A673 (cell line): ENCODE measurements at places on chromosomes 7 and 10.

DNA sequence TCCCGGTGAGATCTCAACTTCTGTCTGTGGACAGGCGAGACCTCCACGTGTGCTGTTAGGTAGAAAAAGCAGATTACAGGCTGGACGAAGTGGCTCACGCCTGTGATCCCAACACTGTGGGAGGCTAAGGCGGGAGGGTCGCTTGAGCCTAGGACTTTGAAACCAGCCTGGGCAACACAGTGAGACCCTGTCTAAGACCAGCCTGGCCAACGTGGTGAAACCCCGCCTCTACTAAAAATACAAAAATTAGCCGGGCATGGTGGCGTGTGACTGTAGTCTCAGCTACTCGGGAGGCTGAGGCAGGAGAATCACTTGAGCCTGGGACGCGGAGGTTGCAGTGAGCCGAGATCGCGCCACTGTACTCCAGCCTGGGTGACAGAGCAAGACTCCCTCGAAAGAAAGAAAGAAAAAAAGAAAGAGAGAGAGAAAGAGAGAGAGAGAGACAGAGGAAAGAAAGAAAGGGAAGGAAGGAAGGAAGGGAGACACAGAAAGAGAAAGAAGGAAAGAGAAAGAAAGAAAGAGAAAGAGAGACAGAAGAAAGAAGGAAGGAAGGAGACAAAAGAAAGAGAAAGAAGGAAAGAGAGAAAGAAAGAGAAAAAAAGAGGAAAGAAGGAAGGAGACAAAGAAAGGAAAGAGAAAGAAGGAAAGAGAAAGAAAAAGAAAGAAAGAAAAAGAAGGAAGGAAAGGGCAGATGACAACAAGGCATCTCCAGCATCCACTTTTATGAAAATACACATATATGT is 29.6 kb upstream of the SUN1 start:
- DNase-seq, result no peak

- DNase-seq, result no peak
Measured at GRCh38 chr7:21580073-21580521, 37.3 kb downstream of the DNAH11 start.

DNA sequence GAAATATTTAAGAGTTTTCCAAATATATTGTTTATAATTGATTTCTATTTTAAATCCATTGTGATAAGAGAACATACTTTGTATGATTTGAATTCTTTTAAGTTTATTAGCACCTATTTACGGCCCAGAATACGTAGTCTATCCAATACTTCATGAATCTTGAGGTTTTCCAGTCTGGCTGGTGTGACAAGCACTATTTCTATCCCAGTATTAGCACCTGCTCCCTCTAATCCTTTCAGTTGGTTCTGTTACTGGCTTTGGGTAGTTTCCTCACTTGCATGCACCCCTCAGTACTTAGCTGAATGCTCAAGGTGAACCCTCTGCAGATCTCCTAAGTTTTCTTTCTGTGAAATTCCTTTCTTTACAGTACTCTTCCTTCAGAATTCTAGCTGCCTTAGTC is 166.8 kb downstream of the C1GALT1 start:
- DNase-seq, result no peak

DNA sequence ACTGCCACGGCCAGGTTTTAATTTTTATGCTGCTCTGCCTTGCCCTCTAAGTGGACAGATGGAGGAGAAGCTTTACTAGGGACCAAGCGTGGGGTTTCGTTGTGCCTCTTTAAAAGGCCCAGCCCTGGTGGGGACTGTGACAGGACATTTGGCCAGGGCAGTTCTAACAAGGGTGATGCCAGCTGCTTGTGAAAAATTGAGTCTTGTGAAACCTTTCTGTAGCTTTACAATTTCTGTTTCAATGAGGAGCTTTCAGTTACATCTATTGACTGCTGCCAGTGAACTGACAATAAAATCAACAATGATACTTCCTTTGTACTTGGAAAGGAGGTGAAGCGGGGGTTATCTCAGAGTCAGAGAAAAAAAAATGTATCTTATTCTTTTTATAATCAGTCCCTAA is 233.1 kb upstream of the CSTF2T start:
- no peak for DNase-seq

DNA sequence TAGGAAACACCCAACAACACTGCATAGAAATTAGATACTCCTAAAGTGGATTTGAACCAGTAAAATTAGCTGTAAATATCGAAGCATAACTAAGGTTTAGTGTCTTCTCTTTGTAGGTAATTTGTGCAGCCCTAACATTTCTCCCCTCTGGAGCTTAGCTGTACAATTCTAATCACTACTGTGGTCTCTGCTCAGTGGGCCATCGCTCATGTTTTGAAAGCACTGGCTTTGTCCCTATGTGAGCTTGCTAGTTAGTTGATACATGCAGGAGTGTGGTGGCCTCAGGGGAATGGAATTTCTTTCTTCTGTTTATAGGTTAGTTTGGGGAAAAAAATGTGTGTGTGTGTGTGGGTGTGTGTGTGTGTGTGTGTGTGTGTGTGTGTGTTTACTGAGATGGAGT is 373.1 kb downstream of the DPP6 start:
- no peak for DNase-seq

DNA sequence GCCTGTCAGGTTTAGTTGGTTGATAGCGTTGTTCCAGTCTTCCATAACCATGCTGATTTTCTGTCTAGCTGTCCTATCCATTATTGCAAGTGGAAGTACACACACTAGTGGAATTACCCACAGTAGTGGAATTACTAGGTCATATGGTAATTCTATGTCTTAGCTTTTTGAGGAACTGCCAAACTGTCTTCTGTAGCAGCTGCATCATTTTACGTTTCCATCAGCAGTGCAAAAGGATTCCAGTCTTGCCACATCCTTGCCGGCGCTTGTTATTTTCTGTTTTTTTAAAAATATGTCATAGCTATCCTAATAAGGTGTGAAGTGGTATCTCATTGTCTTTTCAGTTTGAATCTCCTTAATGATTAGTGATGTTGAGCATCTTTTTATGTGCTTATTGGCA is 17.2 kb upstream of the RHBDD2 start:
- DNase-seq, result no peak

- no peak for DNase-seq
Measured at GRCh38 chr7:143321734-143322133, 5.8 kb downstream of the CLCN1 start.

DNA sequence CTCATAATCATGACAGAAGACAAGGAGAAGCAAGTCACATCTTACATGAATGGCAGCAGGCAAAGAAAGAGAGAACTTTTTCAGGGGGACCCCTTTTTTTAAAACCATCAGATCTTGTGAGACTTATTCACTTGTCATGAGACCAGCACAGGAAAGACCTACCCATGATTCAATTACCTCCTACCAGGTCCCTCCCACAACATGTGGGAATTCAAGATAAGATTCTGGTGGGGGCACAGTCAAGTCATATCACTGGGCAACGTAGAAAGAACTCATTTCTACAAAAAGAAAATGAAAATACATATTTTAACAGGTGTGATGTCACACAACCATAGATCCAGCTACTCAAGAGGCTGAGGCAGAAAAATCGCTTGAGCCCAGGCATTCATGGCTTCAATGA is 304.1 kb downstream of the IPMK start:
- DNase-seq, result no peak

DNA sequence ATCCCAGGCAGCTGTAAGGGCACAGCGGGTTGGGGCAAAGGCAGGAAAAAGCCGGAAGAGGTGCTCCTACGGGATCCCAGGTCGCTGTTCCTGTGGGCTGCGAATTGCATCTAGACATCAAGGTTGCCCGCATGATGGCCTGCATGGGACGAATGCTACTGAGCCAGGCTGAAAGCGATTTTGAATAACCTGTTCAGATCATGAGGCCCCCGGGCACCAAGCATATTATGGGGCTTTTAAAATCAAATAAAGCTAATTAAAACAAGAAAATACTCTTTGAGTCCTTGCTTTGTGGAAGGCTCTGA is 37.1 kb downstream of the CAMK2B start:
- DNase-seq, result no peak

DNA sequence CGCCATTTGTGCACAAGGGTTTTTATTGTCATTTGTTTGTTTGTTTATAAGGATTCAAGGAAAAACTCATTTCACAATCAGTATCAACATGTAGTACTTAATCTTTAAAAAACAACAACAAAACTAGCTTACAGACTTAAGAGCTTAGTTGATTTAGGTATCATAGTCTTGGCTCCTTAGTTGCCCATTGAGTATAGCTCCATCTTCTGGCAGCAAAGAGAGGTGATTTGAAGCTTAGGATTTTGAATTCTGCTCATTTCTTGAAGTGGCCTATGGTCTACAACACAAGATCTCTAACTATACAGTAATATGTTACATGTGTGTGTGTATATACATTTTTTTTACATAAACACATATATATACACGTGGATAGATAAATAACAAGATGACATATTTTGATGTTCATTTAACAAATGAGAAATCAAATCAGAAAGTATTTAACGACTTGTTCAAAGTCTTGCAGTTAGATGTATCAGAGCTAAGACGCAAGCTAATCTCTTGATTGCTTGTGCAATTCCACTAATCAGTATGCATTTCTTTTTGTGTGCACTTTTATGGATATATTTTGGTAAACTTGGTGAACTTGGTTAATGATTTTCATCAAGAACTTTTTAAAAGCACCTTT is 307.3 kb downstream of the CAMK1D start:
- peak; percentile 75 for DNase-seq

- peak; percentile 21 for DNase-seq
Measured at GRCh38 chr10:22183771-22184461, 33.9 kb downstream of the EBLN1 start.

GRCh38 chr10:32131388-32131787 is 75.2 kb upstream of the KIF5B start:
- DNase-seq, result no peak

DNA sequence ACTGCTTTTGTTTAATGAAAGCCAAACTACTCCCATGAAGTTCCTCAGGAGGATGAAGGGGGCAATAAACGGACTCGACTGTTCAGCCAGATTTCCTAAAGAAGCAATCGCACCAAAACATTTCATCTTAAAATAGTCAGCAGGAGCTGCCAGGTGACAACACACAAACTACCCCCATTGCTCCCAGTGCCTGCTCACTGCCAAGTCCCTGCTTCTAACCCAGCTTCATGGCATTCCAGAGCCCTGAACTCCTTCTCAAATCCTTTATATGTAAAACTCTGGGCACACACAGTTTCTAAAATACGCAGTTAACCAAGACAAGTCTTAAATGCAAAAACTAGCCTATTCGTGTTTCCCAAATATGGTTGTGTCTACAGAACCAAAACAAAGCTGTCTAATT is 110.0 kb downstream of the SORBS1 start:
- no peak for DNase-seq

DNA sequence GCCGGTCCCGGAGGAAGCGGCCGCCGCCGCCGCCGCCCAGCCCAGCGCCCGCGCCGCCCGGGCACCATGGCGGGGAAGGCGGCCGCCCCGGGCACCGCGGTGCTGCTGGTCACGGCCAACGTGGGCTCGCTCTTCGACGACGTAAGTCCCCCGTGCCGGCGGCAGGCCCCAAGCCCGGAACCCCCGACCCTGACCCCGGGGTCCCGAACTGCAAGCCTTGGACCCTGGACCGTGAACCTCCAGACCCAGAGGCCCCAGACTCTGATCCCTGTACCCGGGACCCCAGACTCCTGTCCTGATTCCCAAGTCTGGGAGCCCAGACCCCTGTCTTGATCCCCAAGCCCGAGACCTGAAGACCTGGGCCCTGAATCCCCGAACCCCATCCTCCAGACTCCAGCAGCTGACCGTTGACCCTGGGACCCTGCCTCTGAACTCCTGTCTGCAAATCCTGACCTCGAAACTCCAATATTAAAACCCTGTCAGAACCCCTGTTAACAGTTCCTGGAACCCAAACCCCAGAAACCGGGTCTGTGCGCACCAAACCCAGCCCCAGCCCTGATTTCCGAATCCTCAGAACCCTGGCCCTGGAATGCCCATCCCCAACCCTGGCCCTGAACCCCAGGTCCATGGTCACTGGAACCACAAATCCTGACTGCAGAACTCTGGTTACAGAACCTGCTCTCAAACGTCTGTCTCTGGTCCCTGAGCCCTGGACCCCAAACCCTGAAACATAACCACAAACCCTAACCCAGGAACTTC is 623 bp downstream of the INPP5A start:
- DNase-seq, result no peak

DNA sequence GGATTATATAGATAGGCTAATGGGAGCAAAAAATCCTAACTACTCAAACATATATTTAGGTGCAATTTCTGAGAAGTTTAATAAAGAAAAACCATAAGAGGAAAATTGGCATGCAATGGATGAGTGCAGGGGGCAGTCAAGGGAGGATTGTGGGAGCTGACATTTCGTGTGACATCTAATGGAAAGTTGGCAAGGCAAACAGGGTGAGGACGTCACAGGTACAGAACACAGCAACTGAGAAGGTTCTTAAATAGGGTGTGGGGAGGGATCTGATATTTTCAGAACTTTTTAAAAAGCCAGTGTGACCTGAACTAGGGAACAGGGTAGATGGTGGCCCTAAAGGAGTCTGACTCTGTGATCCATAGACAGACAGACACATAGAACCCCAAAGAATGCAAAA is 194.9 kb upstream of the GLI3 start:
- DNase-seq, result no peak

GRCh38 chr7:128924707-128925588 is 12.8 kb upstream of the IRF5 start:
- DNase-seq, result no peak

DNA sequence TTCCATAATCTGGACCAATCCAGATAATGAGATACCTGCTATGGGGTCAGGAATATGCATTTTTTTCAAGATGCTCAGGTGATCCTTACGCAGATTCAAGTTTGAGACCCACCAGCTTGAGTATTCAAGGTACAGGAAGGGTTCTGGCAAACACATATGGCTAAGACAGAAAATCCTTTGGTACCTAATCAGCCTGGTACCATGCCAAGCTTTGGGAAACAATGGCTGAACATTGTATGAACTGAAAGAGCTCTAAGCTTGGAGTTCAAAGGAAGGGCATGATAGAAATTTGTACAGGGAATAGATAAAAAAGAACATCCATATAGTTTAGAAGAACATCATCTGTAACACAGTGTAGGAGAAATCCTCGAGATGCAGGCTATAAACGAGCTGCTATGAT is 382.7 kb downstream of the THSD7A start:
- DNase-seq, result no peak

DNA sequence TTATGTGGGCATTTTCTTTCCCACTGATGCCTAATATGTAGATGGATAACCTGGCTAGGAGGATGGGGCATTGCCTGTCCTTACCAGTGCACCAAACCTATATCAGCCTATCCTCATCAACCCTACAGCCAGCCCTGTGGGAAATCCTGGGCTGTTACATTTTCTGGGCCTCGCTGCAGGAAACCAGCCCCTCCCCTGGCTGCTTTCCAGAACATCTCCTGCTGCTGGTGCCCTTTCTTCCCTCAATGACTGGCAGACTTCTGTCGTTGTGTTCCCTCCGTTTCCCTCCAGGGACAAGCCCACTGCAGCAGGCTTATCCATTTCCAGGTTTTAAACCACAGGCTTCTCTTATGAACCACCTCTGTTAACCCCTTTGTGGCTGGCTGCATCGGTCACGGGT is 486.1 kb upstream of the COBL start:
- DNase-seq, result no peak
